ENCODE measurements at places on chromosomes 3 and 15.

DNA sequence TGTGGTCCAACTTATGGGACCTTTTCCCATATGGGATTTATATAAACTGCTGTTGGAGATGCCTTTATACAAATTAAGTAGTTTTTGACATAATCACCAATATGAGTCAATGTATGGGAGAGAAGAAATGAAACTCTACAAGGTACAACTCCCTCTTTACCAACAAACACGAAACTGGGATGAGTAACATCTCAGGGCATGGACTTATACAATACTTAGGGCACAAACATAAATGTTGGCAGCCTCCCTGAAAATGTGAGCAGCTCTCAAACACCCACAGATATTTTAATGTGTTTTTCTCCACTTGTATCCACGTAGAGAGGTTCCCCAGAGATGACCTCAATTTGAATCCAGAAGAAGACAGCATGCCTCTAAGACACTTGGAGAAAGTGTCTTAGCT is 161.6 kb downstream of the MAGI1 start:
- DNase-seq, result no peak

DNA sequence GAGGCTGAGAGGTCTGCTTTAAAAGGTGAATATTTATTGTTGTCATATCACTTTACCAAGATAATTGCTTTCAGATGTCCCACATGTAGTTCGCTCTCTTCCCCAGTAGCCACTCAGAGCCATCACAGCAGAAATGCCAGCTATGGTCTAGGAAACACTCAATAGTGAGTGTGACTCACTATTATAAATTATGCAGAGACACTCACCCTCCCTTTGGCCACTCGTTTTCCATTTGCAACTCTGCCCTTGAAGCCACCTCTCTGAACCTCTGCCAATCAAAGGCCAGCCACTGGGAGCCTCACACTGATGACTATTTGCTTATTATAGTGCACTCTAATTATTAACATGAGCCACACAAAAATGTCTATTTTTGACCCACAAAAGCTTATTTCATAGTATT is 328.1 kb upstream of the ATP10A start:
- DNase-seq, result no peak

DNA sequence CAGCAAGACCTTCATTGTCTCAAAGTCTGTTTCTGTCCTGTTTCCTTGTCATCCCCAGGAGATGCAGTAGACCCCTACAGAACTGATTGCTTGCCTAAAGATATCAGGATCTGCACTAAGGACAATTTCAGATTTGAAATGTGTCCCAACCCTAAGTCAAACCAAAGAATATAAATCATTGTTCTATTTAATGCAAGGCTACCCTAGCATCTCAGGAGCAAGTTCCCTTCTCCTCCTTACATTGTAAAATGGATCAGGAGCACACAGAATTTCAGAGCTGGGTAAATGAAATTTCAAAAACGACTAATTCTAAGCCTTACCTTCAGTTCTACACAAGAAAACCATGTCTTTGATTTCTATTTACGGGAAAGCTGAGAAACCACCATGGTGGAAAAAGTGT is 360.9 kb upstream of the KCNH8 start:
- DNase-seq, result no peak

DNA sequence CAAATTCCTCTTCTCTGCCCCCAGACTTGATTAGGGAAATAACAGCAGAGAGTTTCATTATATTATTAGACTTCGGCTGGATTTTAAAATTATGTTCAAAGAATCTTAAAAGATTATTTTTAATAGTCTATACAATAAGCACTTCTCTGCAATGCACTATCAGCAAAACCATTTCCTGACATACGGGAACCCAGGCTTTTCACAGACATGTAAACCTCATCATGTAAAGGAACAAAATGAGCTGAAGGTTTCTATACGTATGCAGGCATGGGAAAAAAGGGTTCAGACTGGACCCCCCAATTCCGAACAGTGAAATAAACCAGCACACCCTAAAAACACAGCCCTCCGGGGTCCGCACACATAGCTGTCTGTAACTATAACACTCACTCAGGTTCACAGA is 77.5 kb upstream of the LMOD3 start:
- DNase-seq, result no peak

Measured in PC-9 (cell line).